ENCODE measurements at places on chromosomes 12 and 14.

DNA sequence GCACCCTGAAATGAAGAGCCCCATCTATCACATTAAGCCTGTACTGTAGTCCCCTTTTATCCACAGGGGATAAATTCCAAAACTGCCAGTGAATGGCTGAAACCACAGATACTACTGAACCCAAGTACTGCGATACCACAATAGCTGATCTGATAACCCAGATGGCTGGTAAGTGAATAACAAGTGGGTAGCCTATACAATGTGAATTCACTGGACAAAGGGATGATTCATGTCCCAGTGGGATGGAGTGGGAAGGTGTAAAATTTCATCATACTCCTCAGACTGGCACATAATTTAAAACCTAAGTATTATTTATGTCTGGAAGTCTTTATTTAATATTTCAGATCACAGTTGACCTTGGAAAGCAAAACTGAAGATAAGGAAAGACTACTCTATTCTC lies 201.3 kb downstream of the GPHN start:
- DNase-seq = no peak

- DNase-seq = no peak
These were observed 12.9 kb downstream of the DYRK2 start for GRCh38 chr12:67661311-67662021.

DNA sequence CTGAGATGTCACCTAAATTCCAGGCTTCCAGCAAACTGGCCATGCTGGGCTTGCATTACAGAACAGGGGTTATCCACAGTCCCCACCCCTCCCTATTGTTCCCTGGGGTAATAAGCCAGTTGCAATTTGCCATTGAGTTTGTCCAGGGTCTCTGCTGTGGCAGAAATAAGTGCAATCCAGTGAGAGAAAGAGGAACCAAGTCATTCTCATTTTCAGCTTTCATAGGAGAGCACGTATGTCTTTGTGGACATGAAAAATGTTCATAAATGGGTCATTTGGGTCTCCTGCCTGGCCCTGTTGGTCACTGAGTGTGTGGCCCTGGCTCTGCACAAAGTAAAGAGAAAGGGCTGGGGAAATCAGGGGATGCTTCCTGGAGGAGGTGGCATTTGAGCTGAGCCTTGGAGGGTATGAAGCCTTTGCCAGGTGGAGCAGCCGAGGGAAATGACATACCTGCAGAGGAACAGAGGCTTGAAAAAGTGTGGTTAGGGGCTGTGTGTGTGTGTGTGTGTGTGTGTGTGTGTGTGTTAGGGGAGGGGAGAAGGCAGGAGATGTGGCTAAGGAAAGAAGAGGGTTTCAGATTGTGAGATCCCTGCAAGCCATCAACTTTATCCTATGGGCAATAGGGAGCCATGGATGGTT lies 29.3 kb downstream of the CMKLR1 start:
- no peak for DNase-seq

DNA sequence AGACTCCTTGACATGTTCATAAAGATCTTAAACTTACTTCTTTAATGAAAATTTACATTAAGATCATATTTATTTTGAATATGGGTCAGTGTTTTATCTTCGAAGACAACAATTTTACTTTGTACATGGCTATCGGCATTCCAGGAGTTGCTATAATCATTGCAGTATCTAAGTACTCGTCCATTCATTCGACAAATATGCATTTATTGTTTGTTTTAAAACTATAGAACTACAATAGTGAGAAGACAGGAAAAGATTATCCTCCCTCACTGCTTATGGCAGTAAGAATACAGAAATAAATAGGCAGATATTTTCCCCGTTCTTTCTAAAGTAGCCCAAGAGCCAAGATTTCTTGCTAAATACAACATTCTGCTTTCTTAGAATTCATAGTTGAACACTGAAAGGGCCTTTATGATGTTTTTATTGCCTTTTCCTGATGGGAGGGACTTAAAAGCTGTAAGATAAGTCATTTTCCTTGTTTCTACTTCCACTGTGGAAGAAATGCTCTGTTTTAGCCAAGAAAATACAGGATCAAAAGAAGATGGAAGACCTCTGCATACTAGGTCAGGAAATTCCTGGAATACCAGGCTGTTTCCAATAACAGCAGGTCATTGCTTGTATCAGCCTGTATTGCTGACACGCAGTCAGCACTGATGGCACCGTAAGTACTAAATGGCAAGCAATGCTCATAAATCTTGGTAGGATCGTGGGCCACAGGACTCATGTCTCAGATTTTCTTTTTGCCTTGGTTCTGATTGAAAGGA lies 521.0 kb upstream of the ATP2B1 start:
- no peak for DNase-seq

DNA sequence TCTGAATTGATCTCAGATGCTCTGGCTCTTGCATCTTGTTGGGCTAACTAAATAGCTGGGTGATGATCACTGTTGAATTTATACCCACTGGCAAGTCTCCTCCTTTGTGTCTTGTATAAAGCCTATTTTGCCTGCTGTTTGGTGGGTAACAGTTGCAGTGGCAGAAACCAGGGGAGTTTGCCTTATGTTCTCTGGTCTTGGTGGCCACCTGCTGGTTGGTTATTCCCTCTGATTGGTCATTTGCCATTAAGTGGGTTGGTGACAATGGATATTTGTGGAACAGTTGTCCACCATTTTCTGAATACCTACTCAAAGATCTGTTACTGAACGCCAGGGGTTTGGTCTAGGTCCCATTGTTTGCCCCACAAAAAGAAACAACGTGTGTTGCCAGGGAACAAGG lies 52.1 kb downstream of the AVPR1A start:
- DNase-seq = no peak

GRCh38 chr12:94271351-94271750 lies 123.0 kb downstream of the PLXNC1 start:
- no peak for DNase-seq

All from anterior cingulate cortex (tissue), 58 donors.